ENCODE measurements at places on chromosomes 3 and 15.

DNA sequence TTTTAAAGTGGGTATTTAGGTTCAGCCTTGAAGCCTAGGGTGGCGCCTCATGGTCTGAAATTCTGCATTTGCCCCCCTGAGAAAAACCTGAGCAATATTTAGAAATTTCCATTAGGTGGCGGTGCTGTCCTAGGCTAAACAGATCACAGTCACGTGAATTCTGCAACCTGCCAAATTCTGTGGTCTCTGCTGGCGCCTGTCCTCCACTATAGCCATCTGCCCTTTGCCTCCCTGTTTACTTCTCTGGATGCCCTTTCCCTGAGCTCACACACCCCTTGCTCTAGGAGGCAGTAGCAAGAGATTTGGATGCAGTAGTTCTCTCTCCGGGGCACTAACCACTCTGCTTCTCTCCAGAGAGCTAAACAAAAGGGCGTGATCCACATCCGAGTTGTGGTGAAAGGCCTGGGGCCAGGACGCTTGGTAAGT lies 9.1 kb downstream of the MRPS11 start:
- DNase-seq, result peak; percentile 74

- no peak for DNase-seq
These were observed 1.0 kb upstream of the UBL7 start for GRCh38 chr15:74461847-74462511.

- no peak for DNase-seq
These were observed 191.6 kb upstream of the FAM3D start for GRCh38 chr3:58858126-58858525.

- no peak for DNase-seq
These were observed 754.9 kb downstream of the SQOR start for GRCh38 chr15:46389739-46390138.

DNA sequence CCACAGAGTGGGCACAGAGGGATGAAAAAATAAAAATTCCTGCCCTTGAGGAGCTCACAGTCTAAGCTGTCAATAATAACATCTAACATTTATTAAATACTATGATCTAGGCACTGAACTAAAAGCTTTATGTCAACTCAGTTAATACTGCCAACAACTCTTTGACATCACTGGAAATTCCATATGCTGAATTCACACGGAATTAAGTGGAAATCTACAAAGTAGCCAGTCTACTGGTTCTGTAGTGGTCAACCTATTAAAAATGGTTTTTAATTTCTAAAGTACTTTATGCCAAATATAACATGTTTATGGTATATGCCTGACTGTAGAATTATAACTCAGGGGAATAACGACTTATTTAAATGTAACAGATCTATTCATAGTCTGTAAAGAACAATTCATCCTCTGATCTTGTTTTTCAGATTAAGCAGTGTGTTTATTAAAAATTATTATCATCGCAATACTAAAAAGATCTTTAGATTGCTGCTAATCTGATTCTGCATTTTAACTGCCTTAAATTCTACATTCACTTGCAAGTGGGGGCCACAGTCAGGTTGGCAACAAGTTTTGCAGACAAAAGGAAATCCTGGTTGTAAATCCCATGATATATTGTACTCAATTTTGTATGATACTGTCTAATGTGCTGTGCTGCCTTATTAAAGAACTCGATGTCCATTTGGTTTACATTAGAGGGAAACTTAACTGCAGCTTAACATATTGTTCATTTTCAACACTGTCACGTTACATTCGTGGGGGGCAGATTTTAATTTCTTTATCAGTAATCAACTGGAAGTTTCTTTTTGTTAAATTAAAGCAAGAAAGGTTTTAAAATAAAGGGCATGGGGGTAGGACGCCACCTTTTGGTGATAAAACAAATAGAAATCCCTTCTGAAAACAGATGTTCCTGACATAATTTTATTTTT lies 2.6 kb upstream of the FOXP1 start:
- peak; percentile 71 for DNase-seq

DNA sequence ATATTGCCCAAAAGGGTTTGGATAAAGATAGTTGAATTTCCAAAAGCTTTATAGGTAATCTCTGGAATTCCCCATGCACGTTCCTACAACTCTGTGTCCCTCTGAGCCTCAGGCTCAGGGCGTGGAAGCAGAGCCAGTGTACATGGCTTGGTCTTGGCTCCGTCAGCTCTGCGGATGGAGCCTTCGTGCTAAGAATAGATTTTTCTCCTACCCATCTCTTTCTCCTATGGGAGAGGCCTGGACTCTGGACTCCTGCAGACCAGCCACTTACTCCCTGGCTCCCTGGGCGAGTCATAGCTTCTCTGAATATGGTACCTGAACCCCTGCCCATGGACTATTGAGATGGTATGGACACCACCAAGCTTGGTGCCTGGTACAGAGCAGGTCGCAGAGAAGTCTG lies 99.9 kb downstream of the EEFSEC start:
- no peak for DNase-seq

DNA sequence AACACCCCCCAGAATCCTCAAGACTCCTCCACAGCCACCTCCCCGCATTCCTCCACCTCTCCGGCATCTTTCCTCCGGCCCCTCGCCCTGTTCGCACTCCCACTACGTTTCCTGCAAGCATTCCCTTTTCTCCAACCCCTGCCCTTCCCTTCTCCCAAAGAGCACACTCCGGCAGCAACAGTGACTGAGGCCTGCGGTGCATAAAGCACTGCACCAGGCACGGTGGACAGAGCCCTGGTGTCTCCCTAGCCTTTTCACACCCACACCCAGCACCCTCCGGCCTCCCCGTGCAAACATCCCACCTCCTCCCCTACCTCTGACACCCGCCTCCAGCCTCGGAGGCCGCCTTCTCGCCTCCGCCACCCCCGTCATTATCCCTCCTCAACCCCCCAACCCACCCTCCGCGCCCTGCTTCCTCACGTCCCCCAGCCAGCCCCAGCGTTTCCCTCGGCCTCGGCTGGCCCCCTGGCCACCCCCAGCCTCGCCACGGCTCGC lies 577 bp downstream of the ZNF148 start:
- DNase-seq, result peak; percentile 69

DNA sequence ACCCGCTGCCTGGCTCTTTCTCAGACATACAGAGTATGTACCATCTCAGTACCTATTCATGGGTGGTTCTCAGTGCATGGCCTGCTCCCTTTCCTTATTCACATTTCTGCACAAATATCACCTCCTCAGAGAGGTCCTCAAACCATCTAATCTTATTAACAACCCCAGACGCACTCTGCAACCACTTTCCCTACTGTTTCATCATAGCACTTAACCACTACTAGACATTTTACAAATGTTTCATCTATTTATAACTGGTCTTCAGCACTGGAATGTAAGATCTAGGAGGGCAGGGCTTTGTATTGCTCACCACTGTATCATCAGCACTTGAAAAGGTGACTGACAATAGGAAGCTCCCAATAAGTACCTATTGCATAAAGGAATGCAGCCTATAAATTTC lies 45.1 kb downstream of the TNIK start:
- DNase-seq, result no peak

DNA sequence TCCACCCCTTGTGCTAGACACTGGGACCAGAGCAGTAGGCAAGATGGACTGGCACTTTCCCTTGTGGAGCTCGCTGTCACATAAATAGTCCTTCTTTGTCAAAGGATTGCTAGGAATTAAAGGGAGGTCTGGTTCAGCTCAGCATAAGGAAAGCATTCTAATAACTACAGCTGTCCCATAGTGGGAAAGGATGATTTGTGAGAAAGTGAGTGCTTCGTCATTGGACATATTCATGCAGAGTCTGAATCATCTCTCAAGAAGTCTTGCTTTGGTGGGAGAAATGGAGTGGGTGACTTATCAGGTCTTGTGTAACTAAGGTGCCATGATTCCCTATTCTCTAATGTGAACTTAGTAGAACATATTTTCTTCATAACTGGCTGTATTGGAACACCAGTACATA lies 14.7 kb downstream of the PPARG start:
- DNase-seq, result no peak

- DNase-seq, result no peak
These were observed 186.8 kb upstream of the CHRNA7 start for GRCh38 chr15:31843426-31844055.

GRCh38 chr3:39601241-39601640 lies 133.8 kb downstream of the MOBP start:
- DNase-seq, result no peak

DNA sequence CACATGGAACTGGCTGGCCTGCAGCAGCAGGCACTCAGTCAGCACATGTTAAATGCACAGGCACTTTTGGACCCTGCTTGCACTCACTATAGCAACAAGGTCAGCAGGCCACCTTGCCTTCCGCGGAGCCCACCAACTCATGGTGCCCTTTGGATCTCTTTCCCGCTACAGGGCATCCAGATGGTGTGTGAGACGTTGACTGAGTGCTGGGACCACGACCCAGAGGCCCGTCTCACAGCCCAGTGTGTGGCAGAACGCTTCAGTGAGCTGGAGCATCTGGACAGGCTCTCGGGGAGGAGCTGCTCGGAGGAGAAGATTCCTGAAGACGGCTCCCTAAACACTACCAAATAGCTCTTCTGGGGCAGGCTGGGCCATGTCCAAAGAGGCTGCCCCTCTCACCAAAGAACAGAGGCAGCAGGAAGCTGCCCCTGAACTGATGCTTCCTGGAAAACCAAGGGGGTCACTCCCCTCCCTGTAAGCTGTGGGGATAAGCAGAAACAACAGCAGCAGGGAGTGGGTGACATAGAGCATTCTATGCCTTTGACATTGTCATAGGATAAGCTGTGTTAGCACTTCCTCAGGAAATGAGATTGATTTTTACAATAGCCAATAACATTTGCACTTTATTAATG lies 85.0 kb downstream of the TGFBR2 start:
- DNase-seq, result no peak

DNA sequence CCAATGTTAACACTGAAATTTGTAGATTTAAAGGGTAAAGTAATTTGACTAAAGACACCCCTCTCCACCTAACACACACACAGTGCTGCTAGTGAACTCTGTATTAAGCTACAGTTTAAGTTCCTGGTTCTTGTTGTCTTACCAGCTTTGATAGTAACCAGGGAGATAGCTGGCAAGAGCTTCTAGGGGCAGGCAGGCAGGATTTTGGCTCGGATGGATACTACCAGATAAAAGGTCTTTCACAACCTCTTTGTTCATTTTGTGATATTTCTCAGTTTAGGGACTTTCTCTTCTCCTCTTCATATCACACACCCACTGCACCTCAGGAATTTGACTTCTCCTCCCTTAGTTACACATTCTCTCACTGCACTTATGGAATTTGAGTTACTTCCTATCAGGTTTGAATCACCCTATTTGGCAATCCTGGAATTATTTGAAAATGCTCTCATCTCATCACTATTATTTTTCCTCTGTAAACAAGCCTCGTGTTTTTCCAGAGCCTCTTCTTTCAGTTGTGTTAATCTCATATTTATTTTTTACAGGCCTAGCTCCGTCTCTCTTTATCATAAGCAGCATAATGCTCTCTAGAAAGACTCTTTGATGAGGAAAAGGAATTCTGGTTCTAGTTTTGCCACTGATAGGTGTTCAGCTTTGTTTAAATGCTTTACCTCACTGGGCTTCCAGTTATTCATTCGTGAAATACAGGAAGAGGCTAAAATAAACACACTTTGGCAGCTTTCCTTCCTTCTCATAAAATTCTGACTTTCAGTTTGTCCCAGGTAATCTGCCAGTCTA lies 23.0 kb upstream of the CLDN1 start:
- peak; percentile 96 for DNase-seq

- no peak for DNase-seq
These were observed 779.5 kb downstream of the ROBO1 start for GRCh38 chr3:78988324-78988723.

DNA sequence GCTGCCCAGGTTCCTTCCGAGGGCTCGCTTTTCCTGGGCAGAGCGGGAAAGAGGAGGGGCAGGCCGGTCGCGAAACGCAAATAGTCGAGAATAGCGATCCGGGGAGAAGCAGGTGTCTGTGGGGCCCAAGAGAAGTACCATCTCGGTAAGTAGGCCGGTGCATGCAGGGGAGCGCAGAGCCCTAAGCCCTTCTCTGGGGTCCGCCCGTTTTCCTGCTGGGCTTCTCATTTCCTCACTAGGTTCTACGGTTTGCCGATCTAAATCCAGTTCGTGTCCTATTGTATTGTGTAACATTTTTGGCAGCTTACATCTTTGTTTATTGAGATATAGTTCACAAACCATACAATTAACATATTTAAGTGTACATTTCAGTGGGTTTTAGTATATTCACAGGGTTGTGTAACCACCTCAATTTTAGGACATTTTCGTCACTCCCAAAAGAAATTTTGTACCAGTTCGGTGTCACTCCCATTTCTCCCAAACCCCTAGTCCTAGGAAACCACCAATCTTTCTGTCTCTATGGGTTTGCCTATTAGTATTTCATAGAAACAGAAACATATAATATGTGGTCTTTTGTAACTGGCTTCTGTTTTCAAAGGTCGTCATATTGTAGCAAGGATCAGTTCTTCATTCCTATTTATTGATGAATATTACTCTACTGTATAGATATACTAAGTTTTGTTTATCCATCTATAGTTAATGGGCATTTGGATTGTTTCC lies 6.8 kb upstream of the TRIM69 start:
- no peak for DNase-seq

DNA sequence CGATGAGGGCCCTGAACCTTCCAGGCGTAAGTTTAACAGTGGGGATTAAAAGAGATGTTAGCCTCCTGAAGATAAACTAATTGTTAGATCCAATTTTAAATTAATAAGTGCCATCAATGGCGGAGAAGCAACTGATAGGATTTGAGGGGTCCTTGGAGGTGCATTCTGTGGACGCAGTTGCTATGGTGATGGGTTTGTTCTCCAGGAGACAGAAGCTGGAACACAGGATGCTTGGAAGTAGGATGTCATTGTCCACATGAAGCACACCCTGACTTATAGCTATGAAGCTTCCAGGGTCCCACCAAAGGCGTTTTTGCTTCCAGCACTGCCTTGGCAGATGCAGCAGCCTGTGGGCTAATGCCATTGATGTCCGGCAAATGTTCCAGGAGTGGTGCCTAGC lies 331.0 kb upstream of the IL12A start:
- DNase-seq, result no peak

GRCh38 chr3:197521277-197522182 lies 34.2 kb downstream of the BDH1 start:
- DNase-seq, result no peak

DNA sequence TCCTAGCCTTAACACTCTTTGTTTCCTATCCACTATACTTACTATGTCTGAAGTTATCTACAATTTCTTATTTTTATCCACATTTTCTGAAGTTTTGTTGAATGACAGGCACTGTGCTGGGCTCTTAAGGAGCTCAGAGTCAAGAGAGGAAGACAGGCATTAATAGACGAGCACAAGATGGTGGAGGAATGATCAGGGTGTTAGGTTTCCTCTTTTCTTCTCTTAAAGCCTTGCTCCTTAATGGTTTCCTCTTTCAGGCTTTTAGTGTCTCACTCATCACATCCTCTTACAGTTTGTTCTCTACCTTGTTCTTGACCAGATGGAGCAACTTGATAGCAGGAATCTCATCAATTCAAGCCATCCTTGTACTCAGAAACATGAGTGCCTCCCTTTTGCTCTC lies 52.9 kb upstream of the BCL6 start:
- no peak for DNase-seq

Data from cardiac muscle cell (in vitro differentiated cells and primary cell).